ENCODE measurements at places on chromosomes 2 and 18. TPM values are rescaled to one million over a fixed set of nuclear protein-coding genes. Genes with fewer than 3 reads are reported as not detected.

Gene C2orf81
- total RNA-seq = 2.7 TPM

DNA sequence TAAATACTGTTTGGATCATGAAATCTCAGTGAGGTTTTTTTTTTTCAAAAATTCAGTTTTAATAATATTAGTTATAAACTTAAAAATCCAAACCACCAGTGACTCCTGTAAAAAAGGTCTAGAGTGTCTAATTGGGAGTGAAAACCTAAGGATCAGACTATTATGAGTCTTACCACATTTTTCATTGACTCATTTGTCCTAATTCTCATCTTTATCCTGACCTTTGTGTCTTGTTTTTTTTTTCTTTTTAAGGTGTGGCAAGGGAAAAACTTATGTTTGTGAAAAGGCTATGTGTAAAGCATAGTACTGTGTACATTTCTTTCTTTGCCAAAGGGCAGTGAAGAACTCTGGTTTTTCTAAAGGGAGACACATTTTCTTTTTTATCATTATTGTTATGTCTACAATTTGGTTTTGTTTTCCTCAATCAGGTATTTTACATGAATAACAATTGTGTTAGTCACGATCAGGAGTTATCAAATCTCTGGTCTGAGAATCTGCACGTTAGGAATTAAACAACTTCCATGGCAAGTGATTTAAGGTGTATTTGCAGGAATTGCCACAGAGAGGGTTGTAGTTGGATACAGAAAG is 52.6 kb downstream of the RHBDD1 start:
- DNase-seq = no peak

DNA sequence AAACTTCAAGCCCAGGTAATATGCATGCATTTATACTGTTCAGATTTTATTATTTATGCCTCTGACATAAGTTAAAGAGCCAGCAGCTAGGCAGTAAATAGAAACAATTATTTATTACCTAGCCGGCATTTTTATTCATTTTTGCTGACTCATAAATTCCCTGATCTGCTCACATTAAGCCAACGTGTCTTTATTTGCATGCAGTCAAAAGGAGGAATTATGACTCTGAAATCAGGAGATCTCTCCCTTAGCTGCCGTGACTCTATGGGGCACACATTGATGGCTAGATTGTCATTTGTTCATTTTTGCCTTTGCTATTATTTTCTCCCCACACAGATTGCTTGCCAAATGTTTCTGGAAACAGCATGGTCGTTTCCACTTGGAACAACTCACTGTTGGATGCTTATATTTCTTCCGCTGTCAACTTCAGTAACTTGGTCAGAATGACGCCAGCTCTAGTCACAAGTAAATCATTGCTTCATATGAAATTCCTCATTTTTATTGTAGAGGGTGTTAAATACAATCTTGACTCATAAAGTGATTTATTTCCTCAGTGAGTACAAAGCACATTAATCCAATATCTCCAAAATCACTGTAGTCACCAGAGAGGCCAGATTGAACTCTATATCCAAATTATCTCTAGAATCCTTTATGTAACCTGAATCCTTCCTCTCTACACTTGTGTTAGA is 15.9 kb upstream of the ZBTB14 start:
- DNase-seq = no peak

GRCh38 chr2:35447215-35447614 is 908.4 kb upstream of the CRIM1 start:
- DNase-seq = no peak

DNA sequence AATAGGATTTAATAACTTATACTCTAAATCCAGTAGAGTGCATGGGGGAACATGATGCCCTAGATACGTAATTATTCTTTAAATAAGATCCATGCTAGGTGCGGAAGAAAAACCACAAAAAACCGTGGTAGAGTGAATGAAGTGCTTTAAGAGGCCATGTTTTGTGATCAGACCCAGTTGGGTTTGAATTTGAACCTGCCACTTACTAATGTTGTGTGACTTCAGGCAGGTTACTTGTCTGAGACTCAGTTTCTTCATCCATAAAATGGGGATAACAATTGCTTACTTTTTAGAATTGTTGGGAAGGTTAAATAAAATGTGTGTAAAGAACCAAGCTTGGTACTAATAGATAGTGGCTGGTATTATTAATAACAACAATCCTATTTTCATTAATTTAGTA is 17.2 kb downstream of the MIB1 start:
- DNase-seq = no peak

DNA sequence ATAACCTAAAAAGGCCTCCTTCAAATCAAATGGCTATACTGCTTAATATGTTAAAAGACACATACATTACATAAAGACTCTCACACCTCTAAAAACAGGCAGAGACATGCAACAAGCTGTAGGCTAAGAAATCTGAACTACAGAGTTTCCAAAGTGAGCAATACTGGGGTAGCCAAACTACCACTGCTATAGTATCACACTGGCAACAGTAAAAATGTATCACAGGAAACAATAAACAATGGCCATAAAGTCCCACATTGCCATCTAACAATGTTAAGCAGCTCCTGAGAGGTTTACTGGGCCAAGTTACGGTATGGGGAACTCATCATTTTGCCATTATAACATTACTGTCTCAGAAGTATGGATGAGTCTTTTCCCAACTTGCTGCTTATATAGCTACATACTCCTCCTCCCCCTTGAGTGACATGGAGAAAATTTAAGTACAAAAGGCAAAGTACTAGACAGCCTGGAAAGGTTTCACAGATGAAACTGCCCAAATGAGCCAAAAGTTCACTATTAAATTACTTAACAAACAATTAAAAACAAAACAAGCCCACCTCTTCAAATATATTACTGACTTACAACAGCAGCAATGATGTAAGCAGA is 50.3 kb downstream of the SS18 start:
- no peak for DNase-seq

Gene ERICH2
- total RNA-seq = not detected

DNA sequence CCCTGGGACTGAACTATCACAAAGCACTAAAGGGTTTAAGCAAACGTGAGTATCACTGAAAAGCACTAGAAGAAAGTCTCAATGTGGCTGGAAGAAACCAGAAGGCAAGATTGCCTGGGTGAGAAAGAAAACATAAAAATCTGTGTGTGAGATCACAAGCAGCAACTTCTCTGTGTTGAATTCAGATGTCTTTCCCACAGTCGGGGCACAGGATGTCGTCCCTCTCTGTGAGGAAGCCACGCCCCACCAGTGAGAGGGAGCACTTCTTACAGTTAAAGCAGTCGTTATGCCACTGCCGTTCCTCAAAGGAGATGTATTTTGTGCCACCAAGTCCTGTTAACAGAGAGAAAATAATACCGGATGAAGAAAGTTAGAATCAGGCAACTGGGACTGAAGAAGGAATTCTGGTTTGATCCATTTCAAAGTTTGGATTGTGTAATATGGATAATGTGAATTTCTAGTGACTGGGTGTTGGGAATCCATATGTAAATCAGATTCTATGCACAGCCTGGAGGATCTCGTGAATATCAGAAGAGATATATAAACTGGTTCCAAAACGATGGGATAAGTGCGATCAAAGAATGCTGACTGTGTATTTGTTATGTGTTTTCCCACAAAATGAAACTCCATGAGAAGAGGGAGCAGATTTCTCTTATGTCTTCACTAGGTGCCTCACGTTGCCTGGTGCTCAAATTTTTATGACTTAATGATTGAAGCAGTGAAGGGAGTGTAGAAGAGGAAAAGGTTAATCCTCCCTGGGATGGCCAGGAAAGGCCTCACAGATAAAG is 24.0 kb downstream of the C2orf49 start:
- no peak for DNase-seq

GRCh38 chr2:166293984-166294383 is 81.8 kb downstream of the SCN9A start:
- DNase-seq = no peak

Gene COL6A3
- total RNA-seq = 13.0 TPM

GRCh38 chr18:24201699-24202687 is 63.1 kb downstream of the CABYR start:
- no peak for DNase-seq

DNA sequence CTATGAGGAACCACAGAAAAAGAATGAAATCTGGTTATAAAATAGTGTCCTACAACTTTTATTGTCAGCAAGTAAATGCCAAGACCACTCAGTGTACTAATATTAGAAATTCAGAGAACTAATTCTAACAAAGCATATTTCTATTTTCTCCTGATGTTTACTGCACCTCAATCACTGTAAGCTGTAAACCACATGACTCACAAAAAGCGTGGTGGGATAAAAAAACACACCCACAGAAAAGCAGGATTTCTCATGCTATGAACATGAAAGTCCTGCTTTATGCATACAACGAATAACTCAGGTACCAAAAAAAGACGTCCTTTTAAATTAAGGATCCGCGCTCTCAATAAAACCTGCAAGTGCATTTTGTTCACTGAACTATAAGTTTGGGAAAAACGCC is 797 bp downstream of the TXNL4A start:
- DNase-seq = no peak

- no peak for DNase-seq
Observed at GRCh38 chr18:28095631-28096030, 81.3 kb downstream of the CDH2 start.

Gene KCNK3
- total RNA-seq = 5.1 TPM

DNA sequence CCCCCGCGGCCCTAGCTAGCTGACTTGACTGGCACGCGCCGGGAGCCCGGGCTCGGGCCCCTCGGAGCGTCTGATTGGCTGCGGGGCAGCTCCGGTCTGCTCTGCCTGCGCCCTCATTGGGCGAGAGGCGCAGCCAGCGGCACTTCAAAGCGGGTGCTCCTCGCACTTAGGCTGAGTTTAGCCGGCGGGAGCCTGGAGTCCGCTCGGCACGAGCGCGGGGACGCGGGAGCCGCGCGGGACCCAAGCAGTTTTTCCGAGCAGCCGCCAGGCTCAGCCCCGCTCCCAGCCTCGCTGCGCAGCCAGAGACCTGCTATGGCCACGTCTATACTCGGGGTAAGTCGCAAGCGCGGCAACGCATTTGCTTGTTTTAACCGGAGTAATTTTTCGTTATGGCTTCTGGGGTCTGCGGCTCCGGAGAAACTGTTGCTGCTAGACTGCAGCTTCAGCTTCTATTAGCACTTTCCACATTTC is at the start of gene SP9:
TSS of gene SP9 (plus strand) at position 174 of the 471 bp plus-strand sequence. CDS start at position 313, 139 bp downstream.
- DNase-seq = no peak

Gene INHA
- 0.17 TPM for total RNA-seq

Gene TBC1D8
- 10.2 TPM for total RNA-seq

Gene SERPINB13
- total RNA-seq = not detected

Gene CCDC138
- 9.7 TPM for total RNA-seq

Gene HOXD3
- total RNA-seq = 8.2 TPM

DNA sequence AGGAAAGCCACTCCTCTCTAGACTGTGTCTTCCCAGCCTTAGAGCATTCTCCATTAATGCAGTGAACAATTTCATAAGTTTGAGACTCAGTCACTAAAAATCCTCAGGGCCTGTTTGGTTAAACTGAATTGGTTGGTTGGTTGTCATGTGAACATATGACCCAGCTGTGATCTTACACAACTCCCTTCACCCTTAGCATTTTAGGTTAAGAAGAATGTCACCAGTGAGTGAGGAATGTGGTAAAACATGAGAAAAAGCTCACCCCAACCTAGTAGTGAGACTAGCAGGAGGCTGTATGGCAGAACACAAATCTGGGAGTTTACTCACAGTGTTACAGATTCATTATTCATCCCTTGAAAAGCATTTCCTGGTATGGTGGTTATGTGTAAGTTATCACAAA is 32.4 kb downstream of the LHCGR start:
- DNase-seq = peak; percentile 41

DNA sequence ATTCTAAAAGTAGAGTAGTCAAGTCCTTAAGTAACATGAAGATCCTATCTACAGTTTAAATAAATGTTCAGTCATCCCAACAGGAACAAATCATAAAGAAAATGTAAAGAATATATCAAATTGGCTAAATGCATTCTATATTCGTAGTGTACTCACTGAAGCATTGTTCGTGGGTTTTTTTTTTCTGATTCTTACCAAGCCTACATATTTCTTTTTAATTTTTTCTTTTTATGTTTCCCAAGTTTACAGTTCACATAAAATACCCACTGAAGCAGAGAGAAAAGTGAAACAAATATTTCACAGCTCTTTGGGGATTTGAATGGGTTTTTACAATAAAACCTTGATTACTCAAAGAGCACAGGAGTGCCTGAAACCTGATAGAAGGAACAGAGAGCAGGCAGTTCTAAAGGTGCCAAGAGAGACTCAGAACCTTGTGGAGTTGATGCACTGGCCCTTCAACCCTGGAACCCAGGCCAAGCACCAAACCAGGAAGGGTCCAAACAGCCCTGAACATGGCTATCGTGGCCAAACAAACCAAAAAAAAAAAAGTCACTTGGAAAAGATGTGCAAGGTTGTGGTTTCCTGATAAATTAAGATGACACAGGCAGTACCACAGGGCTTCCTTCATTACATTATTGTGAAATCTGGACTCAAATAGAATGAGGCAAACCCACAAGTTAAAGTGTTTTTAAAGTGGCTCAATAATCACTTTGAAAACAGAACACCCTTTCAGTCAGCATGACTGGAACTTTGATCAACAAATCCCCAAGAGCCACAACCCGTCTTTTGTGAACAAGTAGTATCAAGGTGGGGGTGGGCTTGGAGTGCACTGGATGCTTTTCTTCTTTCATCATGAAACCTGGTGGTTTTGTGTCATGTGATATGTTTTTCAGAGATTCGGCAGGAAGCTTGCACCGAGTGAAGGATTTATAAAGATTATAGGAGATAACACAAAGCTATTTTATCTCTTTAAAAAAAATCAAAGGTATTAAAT is 245.0 kb upstream of the FN1 start:
- DNase-seq = peak; percentile 99

- no peak for DNase-seq
Observed at GRCh38 chr2:177921726-177922125, 150.9 kb downstream of the PDE11A start.

GRCh38 chr2:142723236-142723635 is 154.2 kb upstream of the KYNU start:
- no peak for DNase-seq

DNA sequence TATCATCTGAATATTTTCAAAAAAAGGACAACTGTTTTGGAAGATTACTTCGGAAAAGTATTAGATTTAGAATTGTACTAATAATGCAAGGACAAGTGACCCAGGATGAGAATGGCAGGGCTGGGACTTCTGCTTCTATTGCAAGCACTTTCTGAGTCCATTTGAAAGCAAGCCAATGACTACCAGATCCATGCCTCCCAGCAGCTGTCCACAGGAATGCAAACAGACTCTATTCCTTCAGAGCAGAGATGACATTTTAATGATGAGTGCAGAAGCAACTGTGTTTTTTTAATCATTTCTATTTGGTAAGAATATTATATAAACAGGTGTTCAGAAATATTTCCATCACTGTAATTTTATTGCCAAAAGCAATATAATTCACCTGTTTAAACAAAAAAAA is 456.7 kb downstream of the SOX11 start:
- DNase-seq = no peak

GRCh38 chr2:25887624-25888242 is 9.4 kb upstream of the ASXL2 start:
- DNase-seq = no peak

DNA sequence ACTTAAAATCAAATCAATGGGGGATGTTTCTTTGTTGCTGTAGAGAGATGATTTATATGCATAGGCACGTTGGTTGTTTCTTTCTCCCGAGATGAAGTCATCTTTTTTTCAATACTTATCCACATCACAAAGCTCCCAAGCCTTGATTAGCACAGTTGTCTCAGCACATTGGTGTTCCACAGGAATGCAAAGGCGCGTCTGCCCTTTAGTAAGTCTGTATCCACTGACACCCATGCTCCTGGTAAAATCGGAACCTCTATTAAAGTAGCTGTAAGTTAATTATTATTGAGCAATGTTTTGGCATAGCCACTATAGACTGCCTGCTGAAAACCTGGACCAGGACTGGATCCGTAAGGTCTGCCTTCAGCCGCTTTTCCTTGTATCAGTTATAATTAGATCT is 77.6 kb upstream of the RBM44 start:
- peak; percentile 86 for DNase-seq

Measured in epithelial cell of proximal tubule (primary cell).